ENCODE measurements at places on chromosomes 2 and 18.
A peak's percentile ranks its signal among the peaks of the same experiment; 100 is the strongest.

DNA sequence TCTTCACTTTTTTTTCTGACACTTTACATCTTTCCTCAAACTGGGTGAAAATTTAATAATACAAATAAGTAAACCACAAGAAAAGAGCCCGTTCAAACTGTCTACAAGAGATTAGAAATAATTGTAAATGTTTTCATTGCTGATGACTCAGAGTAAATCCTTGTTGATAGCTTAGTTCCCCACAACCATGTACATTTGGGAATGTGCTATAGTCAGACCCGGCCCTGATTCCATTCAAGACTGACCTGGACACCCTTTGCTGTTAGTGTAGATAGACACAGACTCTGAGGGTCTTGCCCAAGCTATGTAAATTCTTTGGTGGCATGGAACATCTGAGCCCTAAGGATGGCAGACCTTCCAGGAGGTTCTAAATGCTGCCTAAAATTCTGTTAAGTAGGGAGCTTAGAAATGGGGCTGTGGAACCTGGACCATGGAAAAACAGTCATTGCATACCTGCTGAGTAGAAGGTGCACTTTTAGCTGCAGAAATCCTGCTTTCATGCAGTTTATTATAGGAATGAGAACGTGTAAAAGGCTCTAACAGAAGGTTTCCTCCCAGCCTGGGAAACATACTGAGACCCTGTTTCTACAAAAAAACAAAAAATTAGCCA, 3.7 kb downstream of the MALT1 start:
- DNase-seq, result no peak

- DNase-seq, result peak; percentile 87
These were observed 125.7 kb downstream of the HDAC4 start for GRCh38 chr2:239275044-239275685.

GRCh38 chr2:8157621-8158430, 524.0 kb upstream of the ID2 start:
- no peak for DNase-seq

DNA sequence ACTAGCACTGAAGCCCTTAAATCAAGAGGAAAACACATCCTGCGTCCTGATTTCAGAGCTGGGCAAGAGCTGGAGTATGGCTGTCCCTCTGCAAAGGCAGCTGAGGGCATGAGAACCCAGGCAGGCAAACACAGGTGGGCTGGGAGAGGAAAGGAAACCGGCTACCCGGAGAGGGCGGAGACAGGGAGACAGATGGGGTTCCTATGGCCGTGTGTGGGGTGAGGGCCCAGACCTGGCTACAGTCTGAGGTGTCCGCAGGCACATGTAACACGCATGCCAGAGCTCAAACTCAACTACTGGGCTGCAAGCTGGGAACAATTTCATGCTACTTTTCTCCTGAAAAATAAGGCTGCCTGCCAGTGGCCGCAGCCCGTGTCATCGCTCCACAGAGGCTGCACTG, 2.7 kb downstream of the COPS9 start:
- DNase-seq, result no peak

GRCh38 chr2:128549094-128549493, 230.4 kb upstream of the HS6ST1 start:
- DNase-seq, result no peak

DNA sequence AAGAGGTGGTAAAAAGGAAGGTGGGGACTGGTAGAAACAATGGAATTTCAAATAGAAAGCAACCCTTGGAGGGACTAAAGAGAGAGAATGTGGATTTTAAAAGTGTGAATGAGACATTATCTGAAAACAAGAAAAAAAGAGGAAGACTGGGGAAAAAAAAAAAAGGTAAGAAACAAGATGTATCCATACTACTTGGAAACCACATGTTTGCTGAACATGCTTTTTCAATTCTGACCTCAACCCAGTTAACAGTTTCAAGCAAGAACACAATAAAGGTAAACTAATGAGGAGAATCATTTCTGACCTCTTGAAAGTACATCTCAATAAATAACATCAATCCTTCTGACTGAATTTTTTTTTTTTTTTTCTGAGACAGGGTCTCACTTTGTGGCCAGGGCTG, 2.6 kb downstream of the FARSB start:
- no peak for DNase-seq

DNA sequence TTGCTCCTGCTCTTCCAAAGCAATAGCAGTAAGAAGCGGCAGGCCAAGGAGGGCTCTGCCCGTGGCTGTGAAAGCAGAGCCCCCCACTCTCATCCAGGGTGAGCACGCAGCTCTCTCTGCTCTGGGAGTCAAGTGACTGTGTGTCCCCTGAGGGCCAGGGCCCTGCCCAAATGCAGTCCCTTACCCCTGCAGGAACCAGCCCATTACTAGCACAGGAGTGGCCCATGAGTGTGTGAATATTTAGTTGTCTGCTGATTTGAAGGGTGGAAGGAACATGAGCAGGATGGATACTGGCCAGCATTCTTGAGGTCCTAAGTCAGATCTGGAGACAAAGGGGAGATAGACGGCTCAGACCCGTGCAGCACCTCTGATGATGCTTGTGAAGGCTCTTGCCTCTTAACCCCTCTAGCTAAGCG, 69.7 kb upstream of the FOSL2 start:
- DNase-seq, result no peak

DNA sequence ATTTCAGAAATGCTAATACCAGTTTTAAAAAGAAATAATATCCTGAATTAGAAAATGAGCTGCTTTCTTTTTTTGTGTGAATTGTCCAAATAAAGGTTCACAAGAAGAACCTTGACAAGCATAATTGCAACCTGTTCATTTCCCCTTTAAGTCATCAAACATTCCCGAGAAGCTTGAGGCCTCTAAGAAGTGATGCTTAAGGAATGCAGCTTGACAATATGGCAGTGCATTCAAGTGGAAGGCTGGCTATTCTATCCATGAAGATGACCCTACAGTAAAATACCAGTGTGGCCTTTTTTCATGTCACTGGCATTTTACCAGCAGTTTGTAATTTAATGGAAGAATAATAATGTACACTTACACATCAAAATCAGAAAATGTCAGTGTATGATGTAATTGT, 216.7 kb downstream of the CTNNA2 start:
- DNase-seq, result no peak

GRCh38 chr2:79179036-79179435, 19.5 kb upstream of the REG3A start:
- no peak for DNase-seq

Data from CD4-positive, alpha-beta T cell treated with Interleukin-1 beta for 1 hour (primary cell).